ENCODE measurements at places on chromosomes 1 and 21.
A peak's percentile ranks its signal among the peaks of the same experiment; 100 is the strongest.

GRCh38 chr1:14866911-14867612, 268.6 kb downstream of the KAZN start:
- DNase-seq = no peak

- no peak for DNase-seq
Observed at GRCh38 chr1:48230236-48230635, 7.7 kb downstream of the SLC5A9 start.

DNA sequence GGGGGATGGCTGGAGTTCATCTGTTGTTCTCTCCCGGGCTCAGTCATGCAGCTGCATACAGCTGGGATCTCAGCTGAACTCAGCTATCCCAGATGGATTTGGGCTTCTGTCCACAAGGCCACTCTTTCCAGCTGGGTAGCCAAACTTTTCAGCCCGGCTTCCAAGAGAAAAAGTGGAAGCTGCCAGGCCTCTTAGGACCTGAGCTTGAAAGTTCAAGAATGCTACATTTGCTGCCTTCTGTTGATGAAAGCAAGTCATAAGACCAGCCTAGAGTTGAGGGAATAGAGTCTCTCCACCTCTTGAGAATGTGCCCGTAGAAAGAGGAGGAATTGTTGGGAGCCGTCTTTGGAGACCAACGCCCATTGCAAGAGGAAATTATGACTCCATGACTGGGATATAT, 95.3 kb downstream of the C1orf21 start:
- no peak for DNase-seq

GRCh38 chr1:223429821-223430220, 36.6 kb downstream of the CCDC185 start:
- no peak for DNase-seq

GRCh38 chr1:223556414-223557129, 108.9 kb downstream of the CAPN8 start:
- DNase-seq = no peak

- no peak for DNase-seq
Observed at GRCh38 chr21:33026878-33027400, 1.2 kb downstream of the OLIG2 start.

DNA sequence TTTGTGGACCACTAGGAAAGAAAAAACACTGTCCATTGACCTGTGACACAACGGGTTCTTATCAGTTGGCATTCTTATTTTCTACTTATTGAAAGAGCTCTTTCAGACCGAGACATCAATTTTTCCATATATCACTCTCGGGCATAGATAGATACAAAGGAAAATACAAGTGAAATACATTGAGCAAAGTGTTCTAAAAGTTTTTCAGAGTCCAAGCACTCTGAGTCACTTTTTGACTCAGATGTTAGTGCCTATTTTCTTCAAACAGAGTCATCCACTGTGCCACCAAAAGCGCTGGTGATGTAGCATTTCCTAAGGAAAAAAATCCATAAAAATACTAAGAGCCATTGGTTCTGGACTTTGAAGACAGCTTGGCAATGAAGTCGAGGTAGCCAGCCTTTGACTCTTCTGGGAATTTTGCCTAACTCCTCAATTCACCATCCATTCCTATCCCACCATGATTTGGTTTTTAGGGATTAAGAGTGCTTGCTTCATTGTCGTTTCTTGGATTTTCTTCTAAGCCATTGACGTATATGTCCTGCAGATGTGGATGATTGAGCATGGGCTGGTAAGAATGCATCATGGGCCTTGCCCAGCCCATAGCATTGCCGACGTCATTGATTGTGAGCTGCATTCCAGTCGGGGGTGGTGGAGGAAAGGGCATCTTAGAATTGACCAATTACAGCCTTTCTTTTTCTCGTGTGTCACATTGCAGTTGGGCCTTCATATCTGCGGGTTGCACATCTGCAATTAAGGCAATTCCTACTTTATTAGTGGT, 10.6 kb downstream of the GALNT2 start:
- DNase-seq = no peak

DNA sequence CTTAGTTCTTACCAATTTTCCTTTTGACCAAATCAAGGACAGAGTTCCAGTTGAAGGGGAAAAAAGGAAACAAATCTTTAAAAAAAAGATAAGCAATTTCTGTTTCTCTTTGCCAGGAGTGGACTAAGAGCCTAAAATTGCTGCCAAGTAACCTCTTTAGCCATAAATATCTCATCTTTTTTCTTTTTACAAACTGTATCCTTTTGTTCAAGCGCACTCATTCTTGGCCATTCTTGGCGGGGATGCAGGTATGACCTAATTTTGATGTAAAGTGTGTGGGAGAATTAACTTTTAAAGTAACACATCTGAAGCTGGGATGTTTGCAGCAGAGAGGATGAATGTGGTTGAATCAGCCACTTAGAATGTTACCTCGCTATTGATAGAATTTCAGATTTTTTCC, 13.4 kb upstream of the KIF1B start:
- no peak for DNase-seq

GRCh38 chr1:65512383-65512782, 91.9 kb downstream of the LEPR start:
- no peak for DNase-seq

GRCh38 chr1:169085911-169086310, 20.6 kb upstream of the ATP1B1 start:
- DNase-seq = no peak

DNA sequence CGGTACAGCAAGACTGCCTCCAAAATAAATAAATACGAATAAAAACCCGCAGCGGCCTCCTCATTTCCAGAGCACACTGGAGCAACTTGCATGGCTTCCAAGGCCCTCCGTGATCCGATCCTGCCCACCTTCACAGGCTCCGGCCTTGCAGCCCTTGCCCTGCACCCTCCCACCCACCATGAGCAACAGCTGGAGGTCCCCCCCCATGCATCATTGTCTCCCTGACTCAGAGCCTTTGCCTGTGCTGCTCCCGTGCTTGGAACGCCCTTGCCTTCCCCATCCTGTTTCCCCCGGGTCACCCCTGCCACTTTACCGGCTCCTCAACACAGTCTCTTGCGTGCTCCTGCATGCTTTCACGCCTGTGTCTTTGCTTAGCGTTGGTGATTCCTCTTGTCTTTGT, 71.0 kb upstream of the ANGPTL1 start:
- no peak for DNase-seq

- DNase-seq = no peak
Observed at GRCh38 chr1:7497107-7497637, 273.9 kb upstream of the VAMP3 start.

- DNase-seq = no peak
Observed at GRCh38 chr1:204366759-204367158, 7.0 kb upstream of the PLEKHA6 start.

DNA sequence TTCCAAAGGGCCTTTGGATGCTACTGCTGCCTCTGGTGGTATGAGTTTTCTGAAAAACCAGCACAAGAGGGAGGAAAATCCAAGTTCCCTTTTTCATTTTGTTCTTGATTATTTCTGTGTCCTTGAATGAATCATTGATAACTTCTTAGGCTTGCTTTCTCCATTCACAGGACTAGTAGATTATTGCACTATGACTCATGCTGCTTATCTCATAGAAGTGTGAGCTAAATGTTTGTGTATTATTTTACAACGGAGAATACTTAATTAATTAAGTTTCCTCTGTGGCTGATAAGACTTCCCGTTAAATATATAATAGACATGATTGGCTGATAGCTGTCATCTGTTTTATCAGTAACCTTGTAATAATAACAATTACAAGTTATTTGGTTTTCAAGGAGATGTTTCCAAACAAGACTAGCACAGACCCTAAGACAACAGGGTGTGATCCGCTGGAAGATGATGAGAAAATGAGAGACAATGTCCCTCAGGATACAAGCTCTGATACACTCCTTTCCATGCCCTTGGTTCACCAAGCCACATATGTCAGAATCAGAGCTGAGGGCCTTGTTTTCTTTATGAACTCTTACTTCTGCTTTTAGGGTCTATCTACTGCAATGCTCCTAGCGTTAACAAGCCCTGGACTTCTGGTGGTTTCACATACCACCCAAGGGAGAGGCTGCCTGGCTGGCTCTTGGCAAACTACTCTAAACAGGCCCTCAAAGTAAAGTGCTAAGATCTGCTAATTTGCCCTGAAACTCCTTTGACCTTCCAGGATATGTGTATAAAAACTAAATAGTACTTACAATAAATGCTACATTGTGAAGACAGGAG, 1078.3 kb downstream of the TTLL7 start:
- DNase-seq = peak; percentile 51

DNA sequence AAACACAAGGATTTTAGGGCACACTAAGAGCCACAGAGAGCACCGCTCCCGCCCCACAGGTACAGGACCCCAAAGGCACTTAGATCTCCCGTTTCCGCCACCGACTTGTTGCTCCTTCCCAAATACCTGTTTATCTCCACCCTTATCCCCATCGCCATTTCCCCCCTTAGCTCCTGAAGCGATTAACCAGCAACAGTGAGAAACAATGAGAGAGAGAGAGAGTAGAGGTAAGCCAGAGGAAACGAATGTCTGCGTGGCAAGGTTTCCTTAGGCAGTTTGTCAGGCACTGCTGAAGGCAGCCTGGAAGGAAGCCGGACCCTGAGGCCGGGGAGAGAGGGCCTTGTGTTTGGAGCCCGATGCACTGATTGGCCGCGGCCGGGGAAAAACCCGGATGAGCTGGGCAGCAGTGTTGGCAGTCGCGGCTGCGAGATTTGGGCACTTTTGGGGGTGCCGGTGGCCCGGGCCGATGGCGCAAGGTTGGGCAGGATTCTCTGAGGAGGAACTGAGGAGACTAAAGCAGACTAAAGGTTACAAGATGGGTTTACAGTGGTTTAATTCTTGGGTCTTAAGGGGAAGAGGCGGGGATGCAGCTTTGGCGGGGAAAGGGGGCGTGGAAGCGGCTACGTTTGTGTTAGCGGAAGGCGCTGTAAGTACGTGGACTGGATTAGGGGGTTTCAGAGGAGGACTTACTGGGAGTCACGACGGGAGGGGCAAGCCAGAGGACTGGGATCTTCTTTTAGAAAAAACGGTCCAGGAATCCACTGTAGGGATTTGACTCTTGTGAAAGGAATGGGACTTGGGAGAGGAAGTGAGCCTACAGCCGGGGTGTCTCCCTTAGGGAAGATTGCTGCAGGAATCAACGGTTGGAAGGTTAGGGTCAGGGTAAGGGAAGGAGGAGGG, at the start of gene GORAB:
Gene GORAB (plus strand): TSS at position 409 of the 900 bp plus-strand sequence. CDS start 58 bp downstream, at position 467.
- peak; percentile 82 for DNase-seq

DNA sequence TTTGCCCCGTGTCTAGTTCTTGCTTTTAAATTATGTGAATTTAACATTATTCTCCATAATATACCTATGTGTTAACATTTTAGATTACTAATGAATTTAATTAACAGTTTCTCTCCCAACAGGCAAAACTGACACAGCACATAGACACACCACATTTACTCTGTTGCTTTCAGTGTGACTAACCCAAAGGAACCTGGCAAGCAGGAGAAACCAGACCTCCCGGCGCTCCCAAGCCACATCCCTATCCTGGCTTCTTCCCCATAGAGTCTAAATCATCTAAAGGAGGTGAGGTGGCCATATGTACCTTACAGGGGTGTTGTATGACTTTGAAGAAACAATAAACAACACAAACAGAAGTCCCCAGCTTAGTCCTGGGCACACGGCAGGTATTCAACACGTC, 69.2 kb downstream of the CAPZB start:
- DNase-seq = no peak

- DNase-seq = no peak
Observed at GRCh38 chr21:28253961-28254360, 738.7 kb downstream of the LTN1 start.

DNA sequence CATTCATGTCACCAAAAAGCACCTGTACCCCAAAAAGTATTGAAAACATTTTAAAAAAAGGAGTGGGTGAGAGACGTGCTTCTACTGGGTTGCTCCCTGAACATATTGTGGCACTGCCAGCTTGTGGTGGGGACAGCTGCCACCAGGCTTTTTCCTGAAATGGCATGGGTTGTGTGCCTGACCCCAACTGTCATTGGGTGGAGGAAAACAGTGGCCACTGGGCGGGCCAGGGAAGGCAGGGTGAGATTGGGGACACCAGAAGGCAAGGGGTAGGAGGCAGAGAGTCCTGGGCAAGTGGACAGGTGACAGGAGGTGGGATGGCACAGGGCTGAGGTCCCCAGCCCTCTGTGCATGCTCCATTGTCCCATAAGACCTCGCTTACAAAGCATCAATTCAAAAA, 55.5 kb downstream of the TGFB2 start:
- DNase-seq = no peak

DNA sequence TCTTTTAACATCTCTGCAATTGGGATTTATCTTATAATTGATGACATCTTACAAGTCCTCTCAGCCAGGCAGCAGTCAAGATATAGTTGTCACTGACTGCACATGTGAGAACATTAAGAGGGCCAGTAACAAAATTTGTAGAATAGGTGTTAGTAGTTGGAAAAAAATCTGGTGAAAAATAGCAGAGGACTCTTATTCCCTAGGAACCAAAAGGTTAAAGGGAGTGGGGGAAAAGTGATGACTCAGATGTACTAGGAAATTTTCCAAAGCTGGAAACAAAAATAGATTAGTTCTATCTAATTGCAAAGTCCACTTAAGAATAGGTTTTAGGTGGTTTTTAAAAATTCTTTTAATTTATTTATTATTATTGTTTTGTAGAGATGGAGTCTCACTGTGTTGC, 3.6 kb downstream of the NUP210L start:
- DNase-seq = no peak

DNA sequence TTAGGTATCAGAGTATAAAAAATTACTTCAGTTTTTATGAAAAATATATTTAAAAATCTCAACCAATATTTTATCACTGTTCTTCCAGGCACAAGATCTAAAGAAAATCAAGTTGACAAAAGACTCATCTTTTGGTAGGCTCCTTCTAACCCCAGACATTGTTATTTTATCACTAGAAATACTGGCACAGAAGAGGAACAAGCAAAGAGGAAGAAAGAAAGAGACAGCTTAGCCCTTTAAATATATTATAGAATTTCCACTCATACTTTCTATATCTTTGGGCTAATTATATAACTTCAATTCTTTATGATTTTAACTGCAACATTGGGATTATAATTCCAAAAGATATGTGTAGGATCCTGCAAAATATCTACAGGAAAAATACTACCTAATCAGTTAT, 32.4 kb downstream of the SPTA1 start:
- DNase-seq = no peak

DNA sequence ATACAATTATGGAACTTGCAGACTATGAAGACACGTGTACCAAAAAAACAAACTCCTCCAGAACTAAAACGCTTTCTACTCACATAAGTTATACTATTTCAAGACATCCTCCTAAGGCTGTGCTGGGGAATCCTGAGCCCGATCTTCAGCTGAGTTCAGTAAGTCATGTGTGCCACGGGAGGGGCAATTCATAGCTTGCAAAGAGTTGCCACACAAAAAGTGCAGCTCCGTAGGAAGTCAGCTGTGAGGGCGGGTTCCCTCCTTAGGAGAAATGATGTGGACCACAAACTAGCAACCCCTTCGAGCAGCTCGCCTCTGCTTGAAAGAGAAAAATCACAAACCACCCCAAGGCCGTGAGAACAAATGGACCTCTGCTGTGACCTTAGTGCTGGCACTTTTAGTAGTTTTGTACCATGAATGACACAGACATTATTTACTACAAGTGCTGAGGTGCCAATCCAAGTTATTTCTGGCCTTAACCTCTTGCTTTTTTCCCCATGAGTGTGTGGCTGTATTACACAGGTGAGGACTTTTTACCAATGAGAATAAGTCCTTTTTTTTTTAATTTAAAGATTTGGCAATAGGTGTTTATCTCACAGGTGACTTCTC, 35.8 kb upstream of the TRIM67 start:
- no peak for DNase-seq

GRCh38 chr1:236552901-236553300, 29.1 kb downstream of the LGALS8 start:
- DNase-seq = no peak

Measured in glomerular endothelial cell (primary cell).